CD8-positive, alpha-beta memory T cell (primary cell): ENCODE measurements at places on chromosomes 7 and 10. TPM values are rescaled to one million over a fixed set of nuclear protein-coding genes. Genes with fewer than 3 reads are reported as not detected.

Gene GCK
- 0.46 TPM for polyA plus RNA-seq

Gene TFPI2
- polyA plus RNA-seq: not detected

Gene RPEL1
- polyA plus RNA-seq: not detected

Gene AKR1C2
- polyA plus RNA-seq: not detected

Gene RNF133
- polyA plus RNA-seq: not detected
